ENCODE measurements at places on chromosomes 2 and 18. TPM values are rescaled to one million over a fixed set of nuclear protein-coding genes. Genes with fewer than 3 reads are reported as not detected.

The KCNJ3 gene
- total RNA-seq: not detected

The LTBP1 gene
- total RNA-seq: 27.4 TPM

The MYCN gene
- total RNA-seq: 0.39 TPM

The SKOR2 gene
- total RNA-seq: not detected

The SLC23A3 gene
- total RNA-seq: 0.60 TPM
